ENCODE measurements at places on chromosomes 3 and 15.

GRCh38 chr3:46693892-46694226 is 380 bp upstream of the ALS2CL start:
- peak; percentile 37 for DNase-seq

DNA sequence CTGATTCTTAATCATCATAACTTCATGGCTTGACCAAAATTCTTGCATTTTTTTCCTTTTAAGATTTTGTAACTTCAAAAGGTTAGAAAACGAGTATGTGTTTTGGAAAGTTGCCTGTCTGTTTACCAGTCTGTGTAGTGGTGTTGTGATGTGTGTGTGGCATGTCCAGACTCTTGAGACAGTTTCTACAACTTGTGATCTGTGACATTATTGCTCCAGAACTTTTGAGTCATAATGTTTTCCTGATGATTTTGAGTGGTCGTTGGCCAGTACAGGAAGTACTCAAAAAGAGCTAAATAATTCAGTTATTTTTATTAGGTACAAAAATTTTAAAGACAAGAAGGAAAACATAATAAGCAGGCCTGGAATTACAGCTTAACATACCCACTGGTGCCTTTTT is 229.0 kb upstream of the C2CD4B start:
- no peak for DNase-seq

DNA sequence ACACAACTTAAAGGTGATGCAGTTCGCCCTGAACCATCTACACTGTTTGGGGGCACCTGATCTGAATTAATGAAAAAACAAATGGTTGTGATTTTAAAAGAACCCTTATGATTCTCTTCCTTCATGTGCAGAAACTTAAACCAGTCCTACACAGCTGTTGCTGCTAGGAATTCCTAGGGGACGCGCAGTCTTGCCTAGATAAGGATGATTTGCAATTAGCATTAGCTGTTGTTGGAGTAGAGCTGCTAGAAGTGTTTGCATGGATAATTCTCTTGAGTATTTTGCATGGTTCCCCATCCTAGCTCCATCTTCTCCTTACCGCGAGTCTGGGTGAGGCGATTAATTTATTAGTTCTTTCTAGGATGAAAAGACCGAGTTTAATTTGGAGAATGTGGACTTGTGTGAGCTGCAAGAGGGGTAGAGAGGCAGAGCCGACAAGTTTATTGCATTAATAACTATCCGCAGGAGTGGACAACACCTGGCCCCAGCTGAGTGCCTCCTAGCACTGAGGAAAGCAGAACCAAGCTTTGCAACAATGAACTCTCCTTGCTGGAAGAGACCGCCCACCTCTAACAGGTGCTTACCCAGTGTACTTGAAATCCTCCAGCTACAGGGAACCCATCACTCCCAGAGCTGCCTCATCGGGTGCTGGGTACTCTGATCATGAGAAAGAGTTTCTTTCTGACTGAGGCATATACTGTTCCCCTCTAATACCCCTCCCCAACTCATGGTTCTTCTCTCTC is 75.0 kb upstream of the WNT7A start:
- no peak for DNase-seq

DNA sequence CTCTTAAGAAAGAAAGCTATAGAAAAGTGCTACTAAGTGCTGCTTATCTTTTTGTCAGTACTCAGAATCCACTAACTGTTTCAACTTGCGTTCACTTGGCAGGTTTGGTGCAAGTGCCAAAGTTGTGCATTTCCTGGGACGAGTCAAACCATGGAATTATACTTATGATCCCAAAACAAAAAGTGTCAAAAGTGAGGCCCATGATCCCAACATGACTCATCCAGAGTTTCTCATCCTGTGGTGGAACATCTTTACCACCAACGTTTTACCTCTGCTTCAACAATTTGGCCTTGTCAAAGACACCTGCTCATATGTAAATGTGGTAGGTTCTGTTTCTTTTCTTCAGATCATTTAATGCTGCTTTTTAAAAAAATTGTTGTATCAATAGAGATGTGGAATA is 32.6 kb downstream of the GYG1 start:
- DNase-seq = no peak

GRCh38 chr3:154304936-154305335 is 19.4 kb downstream of the DHX36 start:
- DNase-seq = no peak

DNA sequence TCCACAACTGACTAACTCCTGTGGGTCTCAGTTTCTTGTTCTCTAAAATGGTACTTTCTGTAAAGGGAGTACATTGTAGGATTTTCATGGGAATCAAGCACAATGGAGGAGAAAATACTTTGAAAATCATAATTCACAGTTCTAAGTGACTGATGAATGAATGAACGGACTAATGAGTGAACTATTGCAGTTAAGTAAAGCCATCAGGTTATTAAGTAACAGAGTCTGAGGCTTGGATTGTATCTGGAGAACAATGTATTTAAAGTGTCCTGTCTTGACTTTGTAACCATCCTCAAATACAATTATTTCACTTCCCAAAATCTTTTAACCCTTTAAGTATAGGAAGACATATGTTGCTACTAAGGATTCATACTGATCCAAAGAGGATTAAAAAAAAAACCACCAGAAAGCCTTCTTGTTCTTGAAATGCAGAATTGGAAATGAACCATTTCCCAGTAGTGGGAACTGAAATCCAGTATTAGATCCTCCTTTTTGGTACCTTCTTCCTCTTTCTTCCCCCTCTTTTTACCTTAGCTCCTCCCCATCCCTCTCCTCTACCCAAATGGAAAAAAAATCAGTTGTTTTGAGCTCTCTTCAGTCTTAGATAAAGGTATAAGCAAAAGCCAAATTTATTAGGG is 13.2 kb upstream of the BCL6 start:
- DNase-seq = no peak

GRCh38 chr3:34676436-34676835 is 878.0 kb downstream of the PDCD6IP start:
- no peak for DNase-seq

GRCh38 chr3:16406579-16406978 is 106.9 kb downstream of the RFTN1 start:
- no peak for DNase-seq
